ENCODE measurements at places on chromosomes 11 and 22.

DNA sequence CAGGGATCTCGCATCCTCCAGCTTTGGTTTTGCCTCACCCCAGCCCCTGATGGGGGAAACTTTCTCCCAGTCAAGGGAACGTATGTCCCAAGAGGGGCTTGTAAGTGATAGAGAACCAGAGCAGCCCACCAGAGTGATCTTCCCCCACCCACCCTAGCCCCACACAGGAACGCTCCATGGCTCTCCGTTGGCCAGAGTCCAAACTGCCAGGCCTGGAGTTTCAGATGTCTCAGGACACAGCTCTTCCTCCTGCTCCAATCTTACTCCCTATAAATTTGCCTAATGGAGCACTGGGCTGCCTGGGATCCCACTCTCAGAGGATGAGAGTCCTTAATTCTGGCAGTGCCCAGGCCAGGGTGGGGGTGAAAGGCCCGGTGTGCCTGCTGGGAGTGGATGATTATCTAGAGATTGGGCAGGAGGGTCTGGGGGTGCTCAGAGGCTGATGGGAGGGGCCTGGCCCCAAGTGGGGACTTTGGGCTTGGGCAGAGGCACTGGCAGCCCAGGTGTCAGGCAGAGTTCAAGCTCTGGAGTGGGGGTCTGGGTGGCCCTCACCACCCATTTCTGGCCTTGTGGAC lies 79.9 kb downstream of the WNT7B start:
- DNase-seq, result no peak

DNA sequence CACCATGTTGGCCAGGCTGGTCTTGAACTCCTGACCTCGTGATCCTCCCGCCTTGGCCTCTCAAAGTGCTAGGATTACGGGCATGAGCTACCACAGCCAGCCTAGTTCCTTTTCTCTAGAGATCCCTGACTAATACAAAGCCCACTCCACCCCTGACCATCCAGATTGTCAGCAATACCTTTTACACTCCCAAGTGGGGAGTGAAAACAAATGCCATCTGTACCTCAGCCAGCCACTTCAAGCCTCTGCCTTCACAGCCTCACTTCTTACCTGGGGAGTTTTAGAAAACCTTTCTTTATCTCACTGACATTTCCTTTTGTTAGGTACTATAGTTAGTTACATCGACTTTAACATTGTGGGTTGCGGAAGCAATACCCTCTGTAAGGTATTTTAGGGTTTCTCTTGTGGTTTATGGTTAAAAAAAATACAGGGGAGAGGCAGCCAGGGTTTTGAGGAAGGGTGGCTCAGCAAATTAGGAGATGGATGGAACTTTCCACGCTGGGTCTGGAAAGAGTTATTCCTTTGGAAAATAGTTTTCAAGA lies 8.9 kb downstream of the TOM1 start:
- no peak for DNase-seq

GRCh38 chr11:119194811-119195440 lies 9.7 kb downstream of the NHERF4 start:
- no peak for DNase-seq

DNA sequence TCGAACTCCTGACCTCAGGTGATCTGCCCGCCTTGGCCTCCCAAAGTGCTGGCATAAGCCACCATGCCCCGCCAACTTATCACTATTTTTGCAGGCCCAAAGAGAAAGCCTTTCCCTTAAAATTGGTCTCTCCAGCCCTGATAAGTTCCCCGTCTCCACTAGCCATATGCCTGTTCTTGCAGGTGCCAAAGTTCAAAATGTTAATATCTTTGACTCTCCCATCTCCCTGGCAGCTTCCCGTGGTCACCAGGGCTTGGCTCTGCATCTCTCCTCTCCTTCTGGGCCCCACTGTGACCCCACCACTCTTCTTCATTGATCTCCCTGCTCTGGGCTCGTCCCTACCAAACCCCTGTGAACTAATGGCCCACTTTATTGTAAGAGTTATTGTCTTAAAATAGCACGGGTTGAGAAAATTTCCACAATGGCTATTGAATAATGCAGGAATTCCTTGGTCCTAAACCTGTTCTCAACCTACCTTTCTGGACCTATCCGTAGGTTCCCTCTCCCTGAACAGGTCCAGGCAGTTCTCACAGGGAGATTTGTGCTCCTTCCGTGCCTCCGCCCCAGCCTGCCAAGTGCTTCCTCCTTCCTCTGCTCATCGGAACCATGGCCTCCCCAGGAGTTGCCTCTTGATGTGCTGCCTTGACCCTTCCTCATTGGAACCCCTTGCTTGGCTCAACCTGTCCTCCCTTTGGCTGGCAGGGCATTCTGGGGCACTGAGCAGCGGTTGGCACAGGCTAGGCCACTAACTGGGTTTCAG lies 147.5 kb downstream of the DSCAML1 start:
- no peak for DNase-seq

DNA sequence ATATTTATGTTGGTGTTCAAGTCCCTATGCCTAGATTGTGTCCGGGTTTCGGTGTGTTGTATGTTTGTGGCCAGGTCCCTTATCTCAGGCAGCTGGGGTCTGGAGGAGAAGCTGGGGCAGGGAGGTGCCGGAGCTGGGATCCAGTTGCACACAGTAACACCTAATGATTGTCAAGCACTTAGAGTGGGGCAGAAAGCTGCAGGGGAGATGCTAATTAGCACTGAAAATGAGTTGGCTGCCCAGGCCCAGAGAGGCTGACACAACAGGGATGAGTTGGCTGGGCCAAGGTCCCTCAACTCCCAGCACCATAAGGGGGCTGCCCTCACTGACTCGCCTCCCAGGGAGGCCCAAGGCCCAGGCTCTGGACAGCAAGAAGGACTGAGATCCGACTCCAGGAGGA lies 12.2 kb downstream of the PDE2A start:
- no peak for DNase-seq

- no peak for DNase-seq
These were observed 34.5 kb upstream of the DGCR6L start for GRCh38 chr22:20354238-20354975.

DNA sequence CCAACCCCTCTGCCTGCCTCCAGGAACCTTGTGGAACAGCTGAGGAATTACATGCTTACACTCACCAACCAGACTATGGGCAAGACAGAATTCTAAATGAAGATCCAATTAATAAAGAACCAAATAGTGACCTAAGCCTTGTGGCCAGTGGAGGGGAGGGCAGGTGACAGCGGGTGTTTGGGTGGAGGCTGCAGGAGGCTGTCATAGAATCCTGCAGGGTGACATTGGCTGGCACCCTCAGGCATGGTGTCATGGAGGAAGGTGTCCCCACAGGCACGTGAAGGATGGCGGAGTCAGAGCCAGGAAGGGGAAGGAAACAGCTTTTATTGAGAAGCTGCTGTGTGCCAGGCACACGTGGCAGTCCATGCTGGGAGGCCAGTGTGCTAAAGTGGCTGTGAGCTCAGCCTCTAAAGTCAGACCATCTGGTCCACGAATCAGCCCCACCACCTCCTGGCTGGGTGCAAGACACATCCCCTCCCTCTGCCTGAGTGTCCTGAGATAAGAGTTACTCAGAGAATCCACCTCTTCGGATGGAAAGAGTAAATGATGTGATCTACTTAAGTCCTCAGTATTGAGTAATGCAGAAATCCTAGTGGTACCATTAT lies 8.7 kb downstream of the MYO18B start:
- DNase-seq, result no peak

- DNase-seq, result no peak
These were observed 216.3 kb downstream of the FAT3 start for GRCh38 chr11:92440701-92441442.

DNA sequence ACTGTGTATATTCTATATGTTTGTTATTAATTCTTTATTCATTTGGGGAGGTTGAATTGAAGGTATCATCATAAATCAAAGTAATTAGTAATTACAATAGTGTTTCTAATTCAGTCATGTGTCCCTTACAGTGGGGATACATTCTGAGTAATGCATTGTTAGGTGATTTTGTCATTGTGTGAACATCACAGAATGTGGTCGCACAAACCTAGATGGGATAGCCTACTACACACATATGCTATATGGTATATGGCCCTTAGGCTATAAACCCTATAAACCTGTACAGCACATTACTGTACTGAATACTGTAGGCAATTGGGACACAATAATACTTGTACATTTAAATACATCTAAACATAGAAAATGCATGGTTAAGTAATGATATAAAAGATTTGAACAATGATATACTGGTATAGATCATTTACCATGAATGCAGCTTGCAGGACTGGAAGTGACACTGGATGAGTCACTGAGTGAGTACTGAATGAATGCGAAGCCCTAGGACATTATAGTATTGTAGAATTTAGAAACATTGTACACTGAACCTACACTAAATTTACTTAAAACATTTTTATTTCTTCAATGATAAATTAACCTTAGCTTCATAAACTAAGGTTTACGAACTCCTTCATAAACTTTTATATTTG lies 936.2 kb upstream of the CHORDC1 start:
- DNase-seq, result no peak

DNA sequence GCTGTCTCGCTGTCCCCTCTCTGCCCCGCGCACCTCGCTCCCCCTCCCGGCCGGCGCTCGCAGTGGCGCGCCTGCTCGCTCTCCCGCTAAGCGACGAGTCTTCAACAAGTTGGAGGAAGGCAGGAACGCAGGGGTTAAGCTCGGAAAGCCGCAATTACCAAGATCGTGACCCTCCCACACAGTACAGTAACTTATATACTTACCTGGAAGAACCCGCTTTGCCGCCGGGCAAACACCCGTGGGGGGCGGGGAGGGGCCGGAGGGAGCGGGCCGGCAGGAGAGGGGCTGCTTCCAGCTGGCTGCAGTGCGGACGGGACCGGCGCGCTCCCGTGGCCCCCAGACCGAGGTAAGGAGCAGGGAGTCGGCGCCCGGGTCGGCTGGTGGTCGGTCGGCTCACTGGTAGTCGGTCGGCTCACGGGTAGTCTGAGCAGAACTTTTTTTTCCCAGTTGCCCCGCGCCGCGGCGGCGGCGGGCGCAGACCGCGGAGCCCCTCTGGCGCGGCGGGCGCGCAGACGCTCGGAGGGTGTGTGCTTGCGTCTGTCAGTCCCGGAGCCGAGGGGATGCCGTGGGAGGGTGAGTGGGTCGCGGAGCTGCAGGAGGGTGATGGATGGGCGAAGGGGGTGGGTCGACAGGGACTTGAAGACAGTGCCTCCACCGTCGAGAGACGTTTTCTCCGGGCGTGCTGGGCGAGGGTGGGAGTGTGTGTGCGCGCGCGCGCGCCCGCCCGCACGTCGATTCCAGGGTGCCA lies 101.2 kb upstream of the HSD17B12 start:
- DNase-seq, result peak; percentile 52

- DNase-seq, result no peak
These were observed 203.5 kb upstream of the E2F8 start for GRCh38 chr11:19444231-19444630.

GRCh38 chr22:38199826-38200559 lies 1.8 kb upstream of the MAFF start:
- DNase-seq, result no peak

GRCh38 chr11:83691451-83691950 lies 405.3 kb upstream of the CCDC90B start:
- DNase-seq, result no peak

GRCh38 chr11:133794205-133794604 lies 51.1 kb downstream of the SPATA19 start:
- no peak for DNase-seq

DNA sequence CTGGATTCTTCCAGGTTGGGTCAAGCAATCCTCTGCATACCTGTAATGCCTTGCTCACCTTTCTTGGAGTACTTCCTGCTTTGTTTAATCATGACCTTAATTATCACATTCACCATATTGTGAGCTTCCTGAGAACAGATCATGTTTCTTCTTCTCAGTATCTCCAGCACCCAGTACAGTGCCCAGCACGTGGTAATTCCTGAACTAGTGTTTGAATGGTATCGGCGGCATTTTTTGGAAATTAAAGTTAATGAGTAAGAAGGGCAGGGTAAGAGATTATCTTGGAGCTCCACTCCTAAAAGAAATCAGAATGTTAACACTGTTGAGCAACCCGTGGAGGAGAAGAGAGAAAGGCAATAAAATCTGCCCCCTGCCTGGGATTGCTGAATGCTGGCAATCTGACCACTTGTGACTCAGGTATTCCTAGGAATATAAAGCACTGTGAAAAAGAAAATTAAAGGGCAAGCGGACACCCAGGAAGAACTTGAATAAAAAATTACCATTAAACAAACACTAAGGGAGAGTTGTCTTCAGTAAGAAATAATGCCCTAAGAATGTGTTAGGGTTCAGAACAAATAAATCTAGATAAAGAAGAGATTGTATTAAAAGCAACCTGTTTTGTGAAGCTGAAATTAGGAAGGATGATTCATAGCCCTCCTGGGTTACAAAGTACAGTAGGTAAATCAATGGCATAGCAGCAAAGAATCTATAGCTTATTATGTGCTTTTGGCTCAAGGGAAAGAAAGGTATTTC lies 92.9 kb downstream of the PDHX start:
- DNase-seq, result no peak

GRCh38 chr11:33329705-33330329 lies 72.6 kb downstream of the HIPK3 start:
- DNase-seq, result no peak

DNA sequence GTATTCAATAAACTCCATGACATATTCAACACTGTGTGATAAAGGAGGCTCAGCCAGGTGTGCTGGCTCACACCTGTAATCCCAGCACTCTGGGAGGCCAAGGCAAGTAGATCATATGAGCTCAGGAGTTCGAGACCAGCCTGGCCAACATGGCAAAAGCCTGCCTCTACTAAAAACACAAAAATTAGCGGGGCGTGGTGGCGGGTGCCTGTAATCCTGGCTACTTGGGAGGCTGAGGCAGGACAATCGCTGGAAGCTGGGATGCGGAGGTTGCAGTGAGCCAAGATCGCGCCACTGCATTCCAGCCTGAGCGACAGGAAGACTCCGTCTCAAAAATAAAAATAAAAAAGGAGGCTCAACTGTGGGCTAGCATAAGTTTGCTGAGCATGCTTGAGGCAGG lies 4.1 kb upstream of the SLC25A18 start:
- no peak for DNase-seq

DNA sequence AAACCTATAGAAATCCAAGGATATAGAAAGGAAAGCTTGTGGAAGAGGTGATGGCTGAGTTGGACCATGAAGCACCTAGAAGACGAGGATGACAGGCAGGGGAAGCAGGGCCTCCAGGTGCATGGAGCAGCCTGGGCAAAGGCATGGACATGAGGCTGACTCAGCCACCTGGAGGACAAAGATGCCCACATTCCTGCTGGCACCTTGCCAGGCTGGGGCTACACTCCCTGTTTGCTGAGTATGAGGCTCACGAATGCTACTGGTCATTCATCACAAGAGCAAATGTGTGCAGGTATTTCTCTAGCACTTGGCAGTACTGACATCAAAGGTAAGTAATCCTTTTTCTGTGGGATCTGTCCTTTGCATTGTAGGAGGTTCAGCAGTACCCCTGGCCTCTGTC lies 7.1 kb upstream of the SCGB2A1 start:
- DNase-seq, result no peak

GRCh38 chr22:17118342-17118741 lies 2.8 kb downstream of the TMEM121B start:
- no peak for DNase-seq
